ENCODE measurements at places on chromosomes 13 and 19.

- DNase-seq, result no peak
- H3K4me1 ChIP-seq, result peaks cover 11% of the 10 kb centered on the region
- H3K27ac ChIP-seq, result no peak overlapping the region
- H3K4me3 ChIP-seq, result no peak overlapping the region
- peaks cover 8% of the 10 kb centered on the region for H3K36me3 ChIP-seq
Observed at GRCh38 chr19:40592170-40592569, 9.0 kb upstream of the LTBP4 start.

GRCh38 chr13:80109303-80109702 lies 231.6 kb downstream of the SPRY2 start:
- no peaks in the 10 kb centered on the region for H3K4me1 ChIP-seq
- DNase-seq, result no peak
- no peaks in the 10 kb centered on the region for H3K36me3 ChIP-seq
- no peak overlapping the region for H3K4me3 ChIP-seq
- H3K27me3 ChIP-seq, result no peaks in the 10 kb centered on the region
- H3K27ac ChIP-seq, result no peak overlapping the region

- H3K4me1 ChIP-seq, result peaks cover 9% of the 10 kb centered on the region
- H3K36me3 ChIP-seq, result no peaks in the 10 kb centered on the region
- no peak for DNase-seq
- no peak overlapping the region for H3K27ac ChIP-seq
Observed at GRCh38 chr13:31046711-31047279, 114.3 kb downstream of the TEX26 start.

DNA sequence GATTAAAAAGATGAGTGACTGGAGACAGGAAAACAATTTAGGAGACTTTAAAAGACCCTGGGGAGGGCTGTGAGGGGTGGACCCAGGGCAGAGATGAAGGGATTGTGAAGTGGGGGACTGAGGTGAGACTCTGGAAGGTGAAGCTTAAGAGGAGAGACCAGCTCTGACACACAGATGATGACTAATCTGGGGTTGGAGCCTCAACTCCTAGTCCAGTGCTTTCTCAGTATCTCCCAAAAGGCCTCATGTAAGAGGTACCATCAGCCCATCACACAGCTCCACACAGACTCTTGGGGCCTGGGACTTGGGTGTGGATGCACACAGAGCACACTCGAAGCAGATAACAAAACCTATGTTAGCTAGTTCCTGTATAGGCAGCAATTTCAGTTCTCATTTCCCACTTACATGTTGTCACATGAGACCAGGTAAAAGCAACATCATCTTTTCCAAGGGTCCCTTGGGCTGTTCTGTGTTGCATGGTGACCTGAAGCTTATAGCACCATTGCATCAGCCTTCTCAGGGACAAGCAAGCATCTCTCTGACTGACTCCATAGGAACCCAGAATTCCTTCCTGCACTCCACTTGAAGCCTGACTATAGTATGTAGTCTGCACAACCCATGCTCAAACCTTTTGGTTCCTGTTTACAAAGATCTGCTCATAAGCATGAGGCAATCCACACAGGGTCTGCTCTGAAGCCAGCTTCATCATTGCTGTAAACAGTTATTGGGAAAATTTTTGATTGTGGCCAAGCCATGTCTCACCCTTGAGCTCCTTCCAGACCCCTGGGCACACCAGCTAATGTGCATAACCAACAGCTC lies 88.6 kb upstream of the MYCBP2 start:
- no peak for DNase-seq
- no peaks in the 10 kb centered on the region for H3K27me3 ChIP-seq
- H3K4me3 ChIP-seq, result no peak overlapping the region
- H3K27ac ChIP-seq, result no peak overlapping the region
- H3K36me3 ChIP-seq, result no peaks in the 10 kb centered on the region

DNA sequence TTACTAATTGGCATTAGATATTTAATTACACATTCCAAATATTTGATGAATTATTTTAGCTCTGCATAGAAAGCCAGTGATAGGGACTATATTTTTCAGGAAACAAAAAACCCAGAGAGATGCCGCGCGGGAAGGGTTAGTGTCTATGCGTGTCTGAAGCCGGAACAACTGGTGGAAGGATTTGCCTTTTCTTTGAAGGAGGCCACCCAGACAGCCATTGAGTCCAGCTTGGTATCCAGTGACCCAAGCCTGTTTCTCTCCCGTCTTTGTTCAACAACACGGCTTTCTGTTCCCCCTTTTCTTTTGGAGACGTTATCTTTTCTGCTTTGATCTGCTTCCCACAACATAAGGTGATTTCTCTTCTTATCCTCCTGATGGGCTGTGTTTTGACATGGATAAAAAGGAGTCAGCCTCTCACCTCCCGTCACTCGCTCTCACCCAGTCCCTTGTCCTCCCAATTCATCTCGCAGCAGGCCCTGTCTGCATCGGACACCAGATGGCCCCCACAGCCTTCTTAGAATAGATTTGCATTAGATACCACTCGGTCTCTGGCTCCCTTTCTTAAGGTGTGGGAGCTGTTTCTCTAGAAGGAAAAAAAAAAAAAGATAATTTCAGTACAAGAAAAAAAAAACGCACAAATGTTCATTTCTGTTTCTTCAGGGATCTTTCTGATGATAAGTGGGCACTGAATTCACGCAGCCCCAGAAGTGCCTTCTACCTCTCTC lies 361.8 kb downstream of the ZNF536 start:
- H3K27me3 ChIP-seq, result no peaks in the 10 kb centered on the region
- H3K36me3 ChIP-seq, result no peaks in the 10 kb centered on the region
- no peak overlapping the region for H3K27ac ChIP-seq
- H3K4me1 ChIP-seq, result peaks cover 7% of the 10 kb centered on the region
- no peak overlapping the region for H3K4me3 ChIP-seq

DNA sequence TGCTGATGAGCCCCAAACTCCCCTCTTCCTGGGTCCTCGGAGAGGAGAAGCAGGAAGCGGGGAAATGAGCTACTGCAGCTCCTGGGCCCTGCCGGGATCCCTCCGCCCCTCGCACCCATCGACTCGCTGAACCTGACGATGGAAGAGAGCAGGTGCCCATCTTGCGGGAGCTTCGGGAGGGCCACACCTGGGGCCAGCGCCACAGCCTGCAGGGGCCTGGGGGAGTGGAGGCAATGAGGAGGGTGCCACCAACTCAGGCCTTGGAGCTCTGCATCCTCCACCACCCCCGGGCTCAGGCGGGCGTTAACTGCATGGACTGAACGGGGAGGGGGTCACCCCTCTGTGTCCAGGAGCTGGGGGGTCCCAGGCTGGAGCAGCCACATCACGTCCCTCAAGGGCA lies 8.3 kb downstream of the TCF3 start:
- no peak overlapping the region for H3K4me3 ChIP-seq
- no peaks in the 10 kb centered on the region for H3K27me3 ChIP-seq
- no peak overlapping the region for H3K27ac ChIP-seq
- peaks cover 6% of the 10 kb centered on the region for H3K4me1 ChIP-seq

- H3K27ac ChIP-seq, result no peak overlapping the region
- no peaks in the 10 kb centered on the region for H3K27me3 ChIP-seq
- H3K4me3 ChIP-seq, result no peak overlapping the region
- DNase-seq, result peak; percentile 84
Observed at GRCh38 chr19:17205237-17206140, 9.7 kb upstream of the USE1 start.

DNA sequence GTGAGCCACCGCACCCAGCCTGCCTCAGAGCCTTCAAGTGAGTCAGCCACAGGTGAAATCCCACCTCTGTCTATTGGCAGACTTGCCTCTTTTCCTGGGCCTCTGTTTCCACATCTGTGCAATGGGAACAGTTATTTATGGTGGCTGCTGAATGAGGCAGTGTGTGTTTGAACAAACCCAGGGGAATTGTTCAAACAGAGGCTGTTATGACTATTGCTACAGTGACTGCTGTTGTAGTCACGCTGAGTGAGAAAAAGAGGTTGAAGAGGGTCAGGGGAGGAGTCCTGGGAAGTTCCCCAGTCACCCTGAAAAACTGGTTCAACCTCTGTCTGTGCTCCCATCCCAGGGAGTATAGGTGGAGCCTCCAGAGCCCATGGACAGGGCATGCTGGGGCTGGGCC lies at the start of gene CEACAM19:
TSS of gene CEACAM19 (plus strand) at position 83 of the 400 bp plus-strand sequence. CDS start 450 bp downstream, outside the sequence.
- no peak within 1 kb of the TSS for H3K27ac ChIP-seq
- no peaks in the 10 kb centered on the region for H3K36me3 ChIP-seq
- H3K27me3 ChIP-seq, result peaks cover 21% of the 10 kb centered on the region
- DNase-seq, result no peak
- H3K4me3 ChIP-seq, result no peak within 1 kb of the TSS

GRCh38 chr19:8609279-8610040 lies 1.1 kb downstream of the ADAMTS10 start:
- peaks cover 46% of the 10 kb centered on the region for H3K4me1 ChIP-seq
- H3K27me3 ChIP-seq, result no peaks in the 10 kb centered on the region
- H3K36me3 ChIP-seq, result peaks cover 9% of the 10 kb centered on the region
- peak overlapping the region; percentile 89 for H3K4me3 ChIP-seq
- DNase-seq, result peak; percentile 72

- no peaks in the 10 kb centered on the region for H3K27me3 ChIP-seq
- peak; percentile 50 for DNase-seq
- peaks cover 14% of the 10 kb centered on the region for H3K4me1 ChIP-seq
Observed at GRCh38 chr13:25085125-25085742, 10.7 kb upstream of the PABPC3 start.

DNA sequence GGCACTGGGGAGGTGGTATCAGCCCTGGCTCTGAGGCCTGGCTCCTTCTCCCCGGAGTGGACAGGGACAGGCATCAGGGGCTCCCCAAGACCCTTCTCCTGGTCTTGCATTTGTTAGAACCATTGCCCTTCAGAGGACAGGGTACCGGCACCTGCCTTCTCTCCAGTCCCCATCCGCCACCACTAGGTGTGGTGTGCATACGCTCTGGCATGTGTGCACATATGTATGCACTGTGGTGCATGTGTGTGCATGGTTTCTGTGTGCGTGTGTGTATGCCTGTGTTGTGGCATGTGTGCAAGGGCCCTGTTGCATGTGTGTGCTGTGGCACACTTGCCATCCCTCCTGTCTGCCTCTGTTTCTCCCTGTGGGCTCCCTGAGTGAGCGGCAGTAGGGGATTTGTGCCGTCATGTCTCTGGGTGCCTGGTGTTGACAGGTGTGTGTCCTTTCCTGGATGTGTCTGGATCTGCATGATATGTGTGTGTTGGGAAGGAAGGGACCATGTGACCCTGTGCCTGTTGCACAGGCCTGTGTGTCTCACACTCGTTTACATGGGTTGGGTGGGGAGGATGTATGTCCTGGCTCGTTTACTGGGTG lies 9.3 kb downstream of the KCTD15 start:
- H3K4me1 ChIP-seq, result no peaks in the 10 kb centered on the region
- no peaks in the 10 kb centered on the region for H3K27me3 ChIP-seq
- H3K27ac ChIP-seq, result peak overlapping the region; percentile 23
- DNase-seq, result no peak

- peaks cover 25% of the 10 kb centered on the region for H3K36me3 ChIP-seq
- peaks cover 3% of the 10 kb centered on the region for H3K27me3 ChIP-seq
- H3K4me3 ChIP-seq, result peak overlapping the region; percentile 96
- H3K27ac ChIP-seq, result peak overlapping the region; percentile 88
- peak; percentile 21 for DNase-seq
Observed at GRCh38 chr19:20660473-20661140, 764 bp downstream of the ZNF626 start.

GRCh38 chr13:87954091-87954490 lies 282.9 kb downstream of the SLITRK5 start:
- no peaks in the 10 kb centered on the region for H3K27me3 ChIP-seq
- no peak overlapping the region for H3K4me3 ChIP-seq
- DNase-seq, result no peak

DNA sequence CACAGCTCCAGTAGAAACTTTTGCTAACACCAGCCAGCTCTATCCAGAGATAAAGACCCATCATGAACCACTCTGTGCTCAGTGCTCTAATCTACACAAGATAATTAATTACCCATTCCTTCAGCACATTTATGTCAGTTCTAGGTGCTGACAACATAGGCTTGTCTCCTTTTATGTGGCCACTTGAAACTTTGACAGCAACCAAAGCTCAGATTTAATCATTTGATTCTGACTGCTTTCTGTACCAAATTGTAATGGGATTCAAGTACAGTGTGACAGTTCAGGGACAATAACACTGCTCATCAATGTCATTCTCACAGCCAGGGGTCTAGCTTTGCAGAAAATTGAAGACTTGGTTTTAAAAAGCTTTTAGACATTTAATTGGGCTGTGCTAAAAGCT lies 266.6 kb downstream of the KCTD12 start:
- H3K27me3 ChIP-seq, result no peaks in the 10 kb centered on the region
- no peak overlapping the region for H3K4me3 ChIP-seq
- peaks cover 8% of the 10 kb centered on the region for H3K4me1 ChIP-seq
- no peak for DNase-seq
- no peak overlapping the region for H3K27ac ChIP-seq

DNA sequence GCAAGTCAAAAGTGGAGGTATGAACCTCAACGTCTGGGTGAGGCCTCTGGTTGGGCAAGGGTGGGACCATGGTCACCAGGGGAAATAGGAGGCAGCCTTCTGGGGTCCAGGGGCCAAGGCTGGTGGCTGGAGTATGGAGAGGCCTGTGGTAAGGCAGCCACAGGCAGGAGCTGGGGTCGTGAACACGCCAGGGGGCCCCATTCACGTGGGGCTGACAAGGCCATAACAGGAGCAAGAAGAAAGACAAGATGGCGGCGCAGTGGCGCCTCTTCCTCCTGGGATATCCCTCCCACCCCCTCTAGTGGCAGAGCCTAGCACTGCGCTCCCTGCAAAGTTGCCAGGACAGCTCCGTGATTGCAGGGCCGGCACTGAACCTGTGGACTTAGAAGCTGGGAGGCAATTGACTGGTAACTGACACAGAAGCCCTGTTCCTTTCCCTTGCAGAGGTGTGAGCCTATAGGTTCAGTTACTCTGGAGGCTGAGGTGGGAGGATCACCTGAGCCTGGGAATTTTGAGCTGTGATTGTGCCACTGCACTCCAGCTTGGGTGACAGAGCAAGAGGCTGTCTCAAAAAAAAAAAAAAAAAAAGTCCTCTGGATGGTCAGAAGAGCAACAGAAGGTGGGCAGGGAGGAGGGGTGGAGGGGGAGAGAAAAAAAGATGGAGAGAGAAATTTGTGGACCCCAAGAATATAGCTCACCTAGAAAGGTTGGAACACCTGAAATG lies 19.7 kb upstream of the EDDM13 start:
- peaks cover 12% of the 10 kb centered on the region for H3K36me3 ChIP-seq
- peaks cover 12% of the 10 kb centered on the region for H3K27me3 ChIP-seq
- H3K4me1 ChIP-seq, result no peaks in the 10 kb centered on the region
- peak; percentile 96 for DNase-seq
- no peak overlapping the region for H3K4me3 ChIP-seq

GRCh38 chr19:28042516-28042915 lies 1170.4 kb downstream of the UQCRFS1 start:
- H3K4me1 ChIP-seq, result no peaks in the 10 kb centered on the region
- H3K36me3 ChIP-seq, result no peaks in the 10 kb centered on the region
- no peaks in the 10 kb centered on the region for H3K27me3 ChIP-seq
- no peak for DNase-seq
- H3K4me3 ChIP-seq, result no peak overlapping the region

DNA sequence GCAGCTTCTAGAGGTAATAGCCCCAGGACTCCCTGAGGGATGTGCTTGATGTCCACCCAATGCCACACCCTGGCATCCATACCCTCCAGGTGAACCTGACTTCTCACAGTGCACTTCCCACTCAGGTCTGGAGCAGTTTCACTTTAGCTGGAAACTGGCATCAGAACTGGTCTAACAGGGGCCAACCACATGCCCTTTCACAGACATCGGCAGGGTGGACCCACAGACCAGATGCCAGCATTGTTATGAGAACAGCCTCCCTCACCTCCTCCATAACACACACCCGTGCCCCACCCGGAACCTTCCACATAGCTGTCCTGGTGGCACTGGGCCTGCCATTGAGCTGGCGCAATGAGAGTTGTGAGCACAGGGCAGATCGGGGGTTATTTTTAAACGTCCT lies 77.4 kb upstream of the GPR12 start:
- H3K4me1 ChIP-seq, result peaks cover 21% of the 10 kb centered on the region
- DNase-seq, result no peak
- H3K27me3 ChIP-seq, result no peaks in the 10 kb centered on the region
- no peak overlapping the region for H3K27ac ChIP-seq

GRCh38 chr13:41561170-41561569 lies 103.8 kb downstream of the RGCC start:
- no peaks in the 10 kb centered on the region for H3K36me3 ChIP-seq
- H3K27me3 ChIP-seq, result no peaks in the 10 kb centered on the region
- no peak for DNase-seq
- H3K4me1 ChIP-seq, result no peaks in the 10 kb centered on the region
